ENCODE measurements at places on chromosomes 2 and 18. TPM values are rescaled to one million over a fixed set of nuclear protein-coding genes. Genes with fewer than 3 reads are reported as not detected.

TMEM17 gene
- total RNA-seq = 0.42 TPM

ING5 gene
- total RNA-seq = 44.2 TPM

TAF4B gene
- 17.8 TPM for total RNA-seq

HNMT gene
- not detected for total RNA-seq

CRYGC gene
- total RNA-seq = not detected

APLF gene
- total RNA-seq = 2.8 TPM

CDCA7 gene
- 33.9 TPM for total RNA-seq

LOXL3 gene
- total RNA-seq = 1.4 TPM

ABCB11 gene
- not detected for total RNA-seq

ODC1 gene
- 483 TPM for total RNA-seq

HOXD12 gene
- not detected for total RNA-seq

ONECUT2 gene
- total RNA-seq = not detected

ELOA2 gene
- not detected for total RNA-seq

SLC1A4 gene
- 24.9 TPM for total RNA-seq

CHRNG gene
- not detected for total RNA-seq

LAMA1 gene
- total RNA-seq = not detected

SLC4A5 gene
- 1.2 TPM for total RNA-seq

SNTG2 gene
- 0.52 TPM for total RNA-seq

TFCP2L1 gene
- total RNA-seq = 0.02 TPM

TCF7L1 gene
- not detected for total RNA-seq

UGT1A7 gene
- total RNA-seq = not detected

NMUR1 gene
- 0.15 TPM for total RNA-seq

SLC9A4 gene
- total RNA-seq = 0.06 TPM

PEX13 gene
- total RNA-seq = 21.2 TPM

SCG2 gene
- not detected for total RNA-seq

MEP1B gene
- not detected for total RNA-seq

ACOXL gene
- total RNA-seq = 0.23 TPM

XIRP2 gene
- not detected for total RNA-seq

SMAD4 gene
- total RNA-seq = 78.6 TPM

MDH1B gene
- total RNA-seq = 0.34 TPM

Measured in activated CD8-positive, alpha-beta memory T cell treated with anti-CD3 and anti-CD28 coated beads for 36 hours (primary cell).